Chondrocyte (in vitro differentiated cells): ENCODE measurements at places on chromosomes 4 and X.

DNA sequence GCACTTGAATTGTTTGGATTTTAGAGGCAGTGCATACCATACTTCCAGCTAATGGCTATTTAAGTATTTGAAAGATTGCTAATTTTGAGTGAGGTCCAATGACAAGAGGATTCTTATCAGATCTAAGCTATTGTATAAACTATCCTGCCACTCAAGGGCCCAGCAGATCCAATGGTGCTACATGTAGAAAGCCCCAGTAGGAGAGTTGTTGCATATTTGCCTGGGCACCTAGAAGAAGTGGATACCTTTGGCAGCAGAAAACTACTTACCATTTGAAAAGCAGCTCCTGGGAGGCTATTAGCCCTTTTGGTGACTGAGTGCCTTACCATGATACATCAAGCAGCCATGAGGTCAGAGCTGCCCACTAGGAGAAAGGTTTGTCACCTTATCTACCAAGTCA is 447.3 kb downstream of the C4orf33 start:
- DNase-seq: no peak

- DNase-seq: no peak
These were observed 3.3 kb downstream of the KLF3 start for GRCh38 chr4:38667085-38667893.

- DNase-seq: no peak
These were observed 50.3 kb downstream of the SH3RF1 start for GRCh38 chr4:169220447-169220846.

GRCh38 chrX:76827672-76828071 is 400.2 kb downstream of the MAGEE1 start:
- DNase-seq: no peak

GRCh38 chr4:141595531-141595930 is 40.9 kb upstream of the IL15 start:
- no peak for DNase-seq

DNA sequence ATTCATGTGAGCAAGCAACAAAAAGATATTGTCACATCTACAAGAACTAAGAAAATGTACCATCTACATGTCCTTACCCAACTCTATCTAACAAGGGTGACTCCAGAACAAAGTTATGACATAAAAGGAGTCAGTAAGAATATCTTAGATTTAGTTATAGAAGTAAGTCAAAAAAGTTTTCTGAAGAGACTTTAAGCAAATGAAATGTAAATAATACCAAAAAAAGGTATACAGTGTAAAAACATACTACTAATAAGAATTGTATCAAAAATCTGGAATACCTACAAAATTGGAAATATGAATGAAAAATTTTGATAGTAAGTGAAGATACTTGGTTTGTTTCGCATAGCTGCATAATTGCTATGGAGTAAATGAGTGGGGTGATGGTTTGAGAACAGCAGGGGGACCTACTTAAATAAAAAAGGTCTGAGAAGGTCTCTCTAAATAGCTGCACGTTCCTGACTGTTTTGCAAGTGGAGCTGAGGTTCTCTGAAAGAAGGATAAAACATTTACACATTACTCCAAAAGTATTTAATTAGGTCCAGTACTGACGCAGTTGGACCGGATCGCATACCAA is 51.0 kb upstream of the ENPP6 start:
- no peak for DNase-seq

DNA sequence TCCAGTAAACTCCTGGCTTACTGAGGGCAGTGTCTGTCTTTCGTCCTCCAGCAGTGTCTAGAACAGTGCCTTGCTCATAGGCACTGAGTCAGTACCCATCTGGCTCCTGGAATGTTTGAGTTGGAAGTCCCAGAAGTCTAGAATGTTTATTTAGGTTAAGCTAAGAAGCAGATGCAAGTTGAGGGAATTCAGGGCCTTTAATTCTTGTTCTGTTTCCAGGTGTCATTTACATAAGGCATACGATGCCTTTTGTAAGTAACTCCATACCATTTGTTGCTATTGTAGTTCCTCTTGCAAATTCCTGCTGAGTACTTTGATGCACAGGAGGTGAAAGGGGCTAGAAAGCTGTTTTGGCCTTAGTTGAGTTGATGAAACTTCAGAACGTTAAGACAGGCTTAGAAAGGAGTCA is 22.2 kb downstream of the ARHGAP10 start:
- no peak for DNase-seq

- DNase-seq: no peak
These were observed 7.1 kb downstream of the NKX3-2 start for GRCh38 chr4:13537011-13537831.

GRCh38 chr4:56657818-56658217 is 23.3 kb downstream of the HOPX start:
- DNase-seq: no peak

DNA sequence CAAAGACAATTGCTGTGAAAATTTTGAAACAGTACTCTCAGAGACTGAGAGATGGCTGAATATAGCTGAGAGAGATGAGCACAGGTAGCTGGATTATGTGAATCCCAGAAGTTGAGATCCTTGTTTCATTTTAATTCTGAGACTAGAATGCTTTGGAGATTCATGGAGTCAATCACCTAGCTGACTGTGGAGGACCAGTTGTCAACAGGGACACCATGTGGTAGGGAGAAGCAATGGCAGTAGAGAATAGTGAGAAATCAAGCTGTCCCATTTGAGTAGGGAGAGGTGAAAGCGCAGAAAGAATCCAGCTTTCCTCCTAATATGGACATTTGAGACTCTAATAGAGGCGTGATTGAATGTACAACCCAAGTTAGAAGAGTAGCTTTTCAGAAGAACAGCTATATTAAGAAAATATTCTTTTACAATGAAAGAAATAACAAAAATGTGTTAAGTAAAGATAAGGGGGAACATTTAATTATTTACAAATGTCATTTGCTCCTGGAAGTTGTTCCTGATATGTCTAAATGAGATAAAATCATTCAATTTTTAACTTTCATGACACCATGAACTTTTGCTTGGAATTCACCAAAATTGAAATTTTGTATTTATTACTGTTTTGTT is 30.3 kb upstream of the GLRB start:
- DNase-seq: no peak

GRCh38 chr4:152941411-152941810 is 5.3 kb downstream of the FHDC1 start:
- DNase-seq: no peak

GRCh38 chrX:71053217-71053621 is 14.9 kb downstream of the SNX12 start:
- no peak for DNase-seq

- no peak for DNase-seq
These were observed 39.6 kb downstream of the PDLIM5 start for GRCh38 chr4:94491322-94491721.

GRCh38 chr4:179803857-179804256 is 2361.6 kb upstream of the AGA start:
- no peak for DNase-seq

DNA sequence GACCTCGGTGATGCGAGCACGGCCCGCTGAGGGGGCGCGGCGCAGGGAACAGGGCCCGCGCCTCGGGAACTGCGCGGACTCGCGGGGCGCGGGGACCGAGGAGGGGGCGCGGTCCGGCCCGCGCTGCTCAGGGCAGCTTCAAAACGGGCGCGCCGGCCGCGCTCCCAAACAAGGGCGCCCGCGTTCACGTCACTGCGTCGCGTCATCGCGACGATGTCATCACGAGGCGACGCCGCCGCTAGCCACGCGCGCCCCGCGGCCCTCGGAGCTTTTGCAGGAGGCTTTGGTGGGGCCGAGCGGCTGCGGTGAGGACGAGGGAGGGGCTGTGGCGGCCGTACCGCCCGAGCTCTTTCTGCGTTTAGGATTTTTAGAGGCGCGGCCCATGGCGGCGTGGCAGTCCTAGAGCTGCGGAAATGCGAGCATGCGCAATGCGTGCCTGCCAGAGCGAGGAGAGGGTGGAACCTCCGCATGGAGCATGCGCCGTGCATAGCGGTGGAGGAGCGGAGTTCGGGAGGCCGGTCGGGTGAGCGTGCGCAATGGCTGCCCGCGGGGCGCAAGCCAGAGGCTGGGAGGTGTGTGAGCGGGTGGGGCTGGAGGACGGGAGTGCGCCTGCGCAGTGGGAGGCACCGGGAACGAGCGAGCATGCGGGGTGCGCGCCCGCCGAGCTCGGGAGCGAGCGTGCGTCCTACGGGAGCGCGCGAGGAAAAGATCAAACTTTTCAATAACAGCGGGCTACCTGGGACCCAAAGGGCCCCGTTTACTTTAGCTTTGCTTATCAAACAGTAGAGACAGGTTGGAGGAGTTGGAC is at the start of gene PPP2R3B:
Gene PPP2R3B, minus strand, starts transcription at position 140 of the 808 bp plus-strand sequence. CDS start 216 bp downstream, outside the sequence.
- DNase-seq: peak; percentile 100

DNA sequence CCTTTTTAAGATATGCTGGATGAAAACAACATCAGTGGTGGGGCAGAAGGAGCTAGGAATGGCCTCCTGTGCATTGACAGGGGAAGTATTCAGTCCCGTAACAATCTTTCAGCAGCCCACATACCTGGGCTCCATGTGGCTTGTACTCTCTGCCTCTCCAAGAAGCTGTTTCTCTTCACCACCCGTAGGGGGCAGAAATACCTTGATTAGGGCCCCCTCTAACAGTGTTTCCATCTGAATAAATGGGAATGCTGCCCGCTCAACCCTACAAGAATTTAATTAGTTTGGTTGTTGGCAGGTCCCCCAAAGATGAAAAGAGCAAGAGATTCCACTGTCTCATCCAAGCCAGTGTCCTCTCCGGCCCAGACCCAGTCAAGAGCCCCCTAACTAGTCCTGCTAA is 155.2 kb downstream of the SMIM20 start:
- no peak for DNase-seq

DNA sequence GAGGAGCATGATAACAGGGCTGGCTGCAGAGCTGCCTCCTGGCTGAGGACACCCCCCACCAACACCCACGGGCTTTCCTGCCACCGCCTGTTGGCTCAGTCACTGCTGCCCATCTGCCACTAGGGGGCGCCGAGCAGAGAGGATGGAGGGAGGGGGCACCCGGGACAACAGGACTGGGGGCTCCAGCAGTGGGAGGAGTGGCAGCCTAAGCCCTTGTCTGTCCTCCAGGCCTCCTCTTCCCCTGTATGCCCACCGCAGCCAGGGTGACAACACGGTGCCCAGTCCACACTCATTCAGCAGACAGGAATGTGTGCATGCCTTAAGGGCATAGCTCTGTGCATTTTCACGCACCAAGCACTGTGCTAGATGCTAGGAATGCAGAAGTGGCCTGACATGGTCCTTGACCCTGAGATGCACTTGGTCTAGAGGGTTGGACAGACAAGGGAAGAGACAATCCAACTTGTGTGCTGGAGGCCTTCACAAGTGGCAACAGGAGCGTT is 149.9 kb downstream of the AMMECR1 start:
- DNase-seq: no peak

DNA sequence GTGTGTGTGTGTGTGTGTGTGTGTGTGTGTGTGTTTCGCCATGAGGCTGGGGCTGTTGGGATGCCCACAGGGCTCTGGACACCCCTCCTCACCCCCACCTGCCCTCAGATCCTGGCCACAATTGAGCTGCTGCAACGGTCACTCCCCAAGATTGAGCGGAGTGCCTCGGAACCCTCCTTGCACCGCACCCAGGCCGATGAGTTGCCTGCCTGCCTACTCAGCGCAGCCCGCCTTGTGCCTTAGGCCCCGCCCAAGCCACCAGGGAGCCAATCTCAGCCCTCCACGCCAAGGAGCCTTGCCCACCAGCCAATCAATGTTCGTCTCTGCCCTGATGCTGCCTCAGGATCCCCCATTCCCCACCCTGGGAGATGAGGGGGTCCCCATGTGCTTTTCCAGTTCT is 10.2 kb downstream of the ARAF start:
- DNase-seq: no peak

DNA sequence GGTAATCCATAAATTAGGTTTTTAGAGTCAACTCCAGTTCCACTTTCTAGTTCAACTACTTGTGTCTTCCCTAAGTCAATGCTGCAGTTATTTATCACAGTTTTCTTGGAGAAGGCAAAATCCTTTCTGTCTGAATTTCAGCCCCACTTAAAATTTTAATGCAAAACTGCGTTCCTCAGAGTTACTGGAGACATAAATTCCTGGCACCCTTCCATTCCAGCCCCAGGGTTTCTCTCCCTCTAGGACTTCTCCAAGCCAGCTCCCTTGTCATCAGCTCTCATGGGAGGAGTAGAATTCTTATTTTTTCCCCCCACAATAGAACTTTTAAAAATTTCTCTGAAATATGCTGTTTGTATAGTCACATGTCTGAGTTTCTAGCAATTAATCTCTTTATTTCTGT is 50.6 kb upstream of the PHOX2B start:
- DNase-seq: no peak

DNA sequence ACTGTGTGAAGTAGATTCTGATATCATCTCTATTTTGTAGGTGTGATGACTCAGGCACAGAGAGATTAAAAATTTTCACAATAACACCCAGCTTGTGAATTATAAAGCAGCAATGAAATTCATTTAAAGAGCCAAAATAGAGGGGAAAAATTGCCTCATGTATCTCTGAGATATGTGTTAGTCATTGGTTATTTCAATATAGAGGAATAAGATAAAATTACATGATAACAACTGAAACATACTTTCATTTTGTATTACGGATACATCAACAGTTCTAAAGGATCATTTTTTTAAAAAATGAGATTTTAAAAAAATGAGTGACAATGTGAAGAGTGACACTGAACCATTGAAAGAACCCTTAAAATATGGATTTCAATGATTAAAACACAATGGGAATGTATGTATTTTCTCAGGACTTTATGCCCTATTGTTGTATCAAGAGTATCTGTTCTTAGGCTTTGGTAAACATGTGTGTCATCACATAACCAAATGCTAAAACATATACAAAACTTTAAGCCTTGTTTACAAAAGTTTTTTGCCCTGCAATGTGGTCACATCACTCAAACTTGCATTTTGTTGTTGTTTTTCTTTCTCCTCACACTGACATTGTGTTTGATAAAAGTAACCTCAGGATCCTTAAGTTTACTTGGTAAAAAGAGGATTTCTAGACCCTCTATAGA is 221.3 kb downstream of the ANTXR2 start:
- DNase-seq: no peak

DNA sequence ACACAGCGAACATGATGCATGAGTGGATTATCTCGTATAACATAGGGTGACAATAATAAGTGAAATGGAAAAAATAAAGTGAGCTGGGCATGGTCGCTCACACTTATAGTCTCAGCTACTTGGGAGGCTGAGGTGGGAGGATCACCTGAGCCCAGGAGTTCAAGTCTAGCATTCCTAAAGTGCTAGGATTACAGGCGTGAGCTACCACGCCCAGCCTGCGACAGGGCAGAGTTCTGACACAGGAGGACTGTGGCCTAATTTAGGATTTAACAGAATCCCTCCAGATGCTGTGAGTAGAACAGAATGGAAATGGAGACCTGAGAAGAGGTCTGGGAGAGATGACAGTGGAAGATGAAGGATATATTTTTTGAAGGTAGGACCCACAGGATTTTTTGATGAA is 3.4 kb upstream of the PRICKLE3 start:
- no peak for DNase-seq

- no peak for DNase-seq
These were observed 55.5 kb downstream of the CLDN22 start for GRCh38 chr4:183264614-183265013.

DNA sequence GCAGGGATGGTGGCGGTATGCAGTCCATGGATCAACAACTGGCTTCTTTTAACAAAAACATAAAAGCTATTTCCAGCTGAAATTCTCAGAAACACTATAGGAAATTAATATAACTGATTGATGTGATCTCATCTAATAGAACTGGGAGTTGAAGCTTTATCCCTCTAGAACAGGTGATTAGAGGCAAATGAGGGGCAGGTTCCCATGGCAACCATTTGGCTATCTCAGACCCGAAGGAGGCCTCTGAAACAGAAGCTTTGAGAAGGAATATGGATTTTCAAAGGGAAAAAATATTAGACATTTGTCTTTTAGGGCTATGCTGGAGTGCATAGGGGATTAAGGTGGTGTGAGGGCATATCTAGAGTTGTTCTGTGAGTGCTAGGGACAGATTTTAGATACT is 50.0 kb downstream of the IGSF1 start:
- DNase-seq: no peak

GRCh38 chrX:15854712-15855567 is at the start of gene AP1S2:
Gene AP1S2 (minus strand): TSS chrX:15854813. CDS start chrX:15852524, 2,289 bp downstream.
- peak; percentile 98 for DNase-seq
